ENCODE measurements at places on chromosomes 11 and 22.

- DNase-seq: no peak
Observed at GRCh38 chr22:31044262-31044861, 36.8 kb upstream of the SMTN start.

DNA sequence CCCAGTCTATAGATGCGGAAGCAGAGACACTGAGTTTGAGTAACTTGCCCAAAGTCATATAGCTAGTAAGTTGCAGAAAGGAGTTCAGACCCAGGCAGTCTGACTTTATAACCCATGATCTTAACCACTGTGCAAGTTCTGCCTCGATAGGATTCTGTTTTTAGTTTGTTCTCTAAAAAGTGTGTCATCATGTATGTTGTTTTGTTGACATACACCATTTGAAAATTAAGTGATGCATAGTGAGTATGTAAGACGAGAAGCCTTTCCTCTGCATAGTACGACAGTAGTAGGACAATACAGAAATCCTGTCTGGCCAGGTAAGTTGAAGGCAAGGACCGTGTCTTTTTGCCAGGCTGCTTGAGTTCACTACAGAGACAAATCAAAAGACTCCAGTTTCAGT is 3.3 kb downstream of the ZC3H12C start:
- no peak for DNase-seq

DNA sequence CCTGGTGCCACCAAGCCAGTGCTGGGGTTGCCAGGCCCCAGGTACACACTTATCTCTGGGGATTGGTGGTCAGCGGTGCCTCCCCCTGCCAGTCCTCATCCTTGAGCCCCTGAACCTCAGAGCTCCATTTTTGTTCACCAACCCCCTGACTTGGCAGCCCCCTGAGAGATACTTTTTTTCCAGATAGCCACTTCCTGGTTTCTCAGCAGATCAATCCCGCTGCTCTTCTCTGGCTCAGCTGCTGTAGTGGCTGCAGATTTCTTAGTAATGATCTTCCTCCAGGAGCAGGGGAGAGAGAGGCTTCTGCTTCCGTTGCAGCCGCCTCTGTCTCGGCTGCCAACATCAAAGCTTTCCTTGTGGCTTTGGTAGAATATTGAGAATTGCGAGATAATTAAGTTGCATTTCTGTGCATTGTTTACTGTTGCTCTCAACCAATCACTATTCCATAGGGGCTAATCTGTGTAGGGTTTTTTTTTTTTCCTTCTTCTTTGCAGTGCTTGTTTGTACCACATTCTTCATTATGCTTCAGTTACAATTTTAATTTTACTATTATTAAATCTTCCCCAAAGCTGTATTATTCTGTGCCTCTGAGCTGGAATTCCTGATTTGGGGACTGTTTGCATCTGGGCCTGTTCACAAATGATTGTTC is 92.1 kb downstream of the PKNOX2 start:
- DNase-seq: no peak

DNA sequence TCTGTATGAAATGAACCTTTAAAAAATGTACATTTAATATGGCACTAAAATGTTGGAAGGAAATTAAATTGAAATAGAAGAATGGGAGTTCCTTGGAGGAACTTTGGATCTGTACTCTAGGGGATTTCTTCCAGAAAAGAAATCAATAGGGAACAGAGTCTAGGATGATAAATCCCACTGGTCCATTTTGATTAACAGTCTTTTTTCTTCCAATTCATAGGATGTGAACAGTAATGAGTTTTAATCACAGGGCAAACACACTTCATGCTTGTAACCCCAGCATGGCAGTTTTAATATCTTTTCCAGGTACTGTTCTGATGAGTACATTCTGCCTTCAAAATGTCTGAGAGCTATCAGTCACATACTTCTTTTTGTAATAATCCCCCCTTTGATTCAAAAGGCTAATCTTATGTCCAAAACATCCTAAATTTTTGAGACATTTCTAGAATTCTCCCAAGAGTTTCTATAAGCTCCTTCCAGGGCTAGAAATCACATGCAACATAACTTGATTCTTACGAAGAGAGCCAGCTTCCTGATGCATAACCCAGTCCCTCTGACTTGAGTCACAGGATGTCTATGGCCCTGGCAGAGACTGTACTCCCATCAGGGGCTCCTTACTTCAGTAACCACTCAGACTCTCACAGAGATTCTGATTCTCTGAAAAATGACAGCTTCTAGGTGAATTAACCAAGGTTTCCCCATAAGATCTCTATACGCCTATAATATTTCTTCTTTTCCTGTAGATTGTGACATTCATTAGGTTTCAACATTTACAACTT is 112.9 kb downstream of the SLC36A4 start:
- DNase-seq: no peak

DNA sequence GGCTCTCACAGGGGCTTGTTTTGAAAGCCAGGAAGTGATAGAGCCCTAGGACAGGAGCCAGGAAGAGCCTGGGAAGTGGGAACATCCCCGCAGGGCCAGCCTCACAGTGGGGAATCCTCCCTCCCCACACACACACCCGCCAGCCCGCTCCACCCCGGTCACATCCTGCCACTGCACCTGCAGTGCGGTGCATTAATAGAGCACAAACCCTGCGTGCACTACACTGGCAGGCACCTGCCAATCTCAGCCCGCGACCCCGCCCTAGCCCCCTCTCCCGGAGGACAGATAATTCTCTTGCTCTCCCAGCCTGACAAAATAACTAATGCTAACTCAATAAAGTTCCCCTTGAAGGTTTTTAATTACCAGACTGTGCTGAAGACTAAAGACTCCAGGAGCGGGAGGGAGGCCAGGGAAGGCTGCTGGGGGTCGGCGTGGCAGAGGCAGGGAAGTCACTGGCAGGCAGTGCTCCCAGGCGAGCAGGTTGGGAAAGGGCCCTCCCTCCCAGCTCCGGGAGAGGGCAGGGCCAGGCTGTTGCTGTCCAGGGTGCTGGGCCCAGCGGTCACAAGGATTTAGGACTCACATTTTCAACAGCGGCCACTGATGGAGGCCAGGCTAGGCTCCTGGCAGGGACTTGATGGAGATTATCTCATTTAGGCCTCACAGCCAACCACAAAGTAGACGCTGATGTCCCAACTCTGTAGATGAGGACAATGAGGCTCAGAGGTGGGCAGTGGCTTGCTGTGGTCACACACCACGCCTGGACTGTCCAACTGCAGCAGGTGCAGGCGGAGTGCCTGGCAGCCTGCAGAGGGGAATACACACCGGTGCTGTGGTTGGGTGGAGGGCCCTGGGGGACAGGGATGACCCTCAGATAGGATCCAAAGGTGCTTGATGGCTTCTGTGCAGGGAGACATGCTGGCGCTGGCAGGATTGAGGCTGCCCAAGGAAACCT is 23.9 kb upstream of the TCF20 start:
- DNase-seq: no peak

DNA sequence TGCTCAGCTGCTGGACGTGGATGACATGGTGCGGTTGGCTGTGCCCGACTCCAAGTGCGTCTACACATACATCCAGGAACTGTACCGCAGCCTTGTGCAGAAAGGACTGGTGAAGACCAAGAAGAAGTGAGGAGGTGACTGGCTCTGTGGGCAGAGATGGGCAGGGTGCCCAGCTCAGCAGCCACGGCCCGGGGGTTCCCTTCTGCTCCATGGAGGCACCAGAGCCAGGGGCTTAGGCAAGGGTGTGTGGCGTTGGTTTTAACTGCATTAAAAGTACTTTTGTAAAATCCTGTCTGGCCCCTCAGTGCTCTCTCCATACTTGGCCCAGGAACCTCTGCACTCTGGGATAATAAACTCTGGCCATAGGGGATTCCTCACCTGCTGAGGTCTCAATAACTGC is 12.6 kb downstream of the SMTNL1 start:
- DNase-seq: no peak

DNA sequence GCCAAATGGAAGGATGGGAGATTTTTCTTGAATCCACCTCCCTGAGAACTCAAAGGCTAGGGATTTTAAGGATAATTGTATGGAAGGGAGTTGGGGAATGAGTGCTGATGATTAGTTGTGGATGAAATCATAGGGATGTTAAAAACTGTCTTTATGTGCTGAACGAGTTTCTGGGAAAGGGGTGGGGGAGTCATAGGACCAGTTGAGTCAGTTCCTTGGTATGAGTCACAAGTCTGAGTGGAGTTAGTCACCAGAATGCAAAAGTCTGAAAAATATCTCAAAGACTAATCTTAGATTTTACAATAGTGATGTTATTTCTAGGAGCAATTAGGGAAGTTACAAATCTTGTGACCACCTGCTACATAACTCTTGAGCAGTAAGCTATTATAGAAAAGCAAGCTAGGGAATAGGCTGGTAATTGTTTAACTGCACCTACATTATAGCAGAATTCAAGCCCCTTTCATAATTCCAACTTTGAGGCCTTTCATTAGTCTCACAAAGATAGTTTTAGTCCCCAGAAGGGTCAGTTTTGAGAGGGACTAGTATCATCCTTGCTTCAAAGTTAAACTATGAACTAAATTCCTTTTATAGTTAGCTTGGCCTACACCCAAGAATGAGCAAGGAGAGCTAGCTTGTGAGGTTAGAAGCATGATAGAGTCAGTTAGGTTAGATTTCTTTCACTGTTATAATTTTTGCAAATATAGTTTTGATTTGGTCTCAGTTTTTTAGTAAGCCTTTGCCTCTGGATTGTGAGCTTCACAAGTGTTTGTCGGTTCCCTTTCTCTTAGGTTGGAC is 668.0 kb downstream of the ETS1 start:
- DNase-seq: no peak

DNA sequence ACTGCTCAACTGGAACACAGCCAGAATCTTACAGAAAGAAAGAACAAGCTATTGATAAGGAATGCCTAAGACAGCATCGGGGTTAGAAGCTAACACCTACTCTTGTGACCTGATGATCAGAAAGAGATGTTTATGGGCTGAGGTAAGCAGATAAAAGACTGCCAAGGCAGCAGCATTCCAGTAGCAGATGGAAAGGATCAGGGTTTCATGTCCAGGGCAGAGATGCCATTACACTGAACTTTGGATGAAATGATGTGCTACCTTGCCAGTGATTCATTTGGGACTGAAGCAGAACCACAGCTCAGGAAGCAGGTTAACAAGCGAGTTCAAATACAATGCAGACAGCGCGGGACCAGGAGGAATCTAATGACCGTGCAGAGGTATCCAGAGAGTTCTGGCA is 27.1 kb upstream of the APOA1 start:
- no peak for DNase-seq

- DNase-seq: no peak
Observed at GRCh38 chr11:77052518-77052917, 14.3 kb upstream of the CAPN5 start.

GRCh38 chr22:49417326-49417725 is 410.3 kb downstream of the BRD1 start:
- DNase-seq: no peak

- DNase-seq: no peak
Observed at GRCh38 chr11:17401316-17401715, 12.9 kb upstream of the KCNJ11 start.

GRCh38 chr11:78514922-78515502 is 59.7 kb downstream of the NARS2 start:
- DNase-seq: no peak

DNA sequence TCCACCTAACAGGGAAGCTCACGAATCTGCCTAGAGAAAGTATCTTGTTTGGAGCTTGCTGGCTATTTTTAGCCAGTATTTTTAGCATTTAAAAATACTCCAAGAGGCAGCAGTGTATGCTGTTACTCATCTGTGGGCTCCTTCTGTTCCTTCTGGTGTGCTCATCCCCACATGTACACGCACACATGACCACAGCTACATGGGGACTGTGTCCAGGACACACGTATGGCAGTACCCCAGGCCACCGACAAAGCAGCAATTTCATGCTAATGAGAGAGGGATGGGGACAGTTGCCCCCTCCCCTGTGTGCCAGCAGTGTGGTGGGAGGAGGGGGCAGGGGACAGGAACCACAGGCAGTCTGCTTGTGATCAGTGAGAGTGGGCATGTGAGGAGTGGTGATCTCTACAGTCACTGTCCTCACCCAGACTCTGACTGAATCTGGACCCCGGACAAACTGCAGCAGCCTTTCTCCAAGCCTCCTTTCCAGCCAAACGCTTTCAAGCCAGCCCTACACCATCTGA is 16.4 kb downstream of the USP2 start:
- DNase-seq: no peak

DNA sequence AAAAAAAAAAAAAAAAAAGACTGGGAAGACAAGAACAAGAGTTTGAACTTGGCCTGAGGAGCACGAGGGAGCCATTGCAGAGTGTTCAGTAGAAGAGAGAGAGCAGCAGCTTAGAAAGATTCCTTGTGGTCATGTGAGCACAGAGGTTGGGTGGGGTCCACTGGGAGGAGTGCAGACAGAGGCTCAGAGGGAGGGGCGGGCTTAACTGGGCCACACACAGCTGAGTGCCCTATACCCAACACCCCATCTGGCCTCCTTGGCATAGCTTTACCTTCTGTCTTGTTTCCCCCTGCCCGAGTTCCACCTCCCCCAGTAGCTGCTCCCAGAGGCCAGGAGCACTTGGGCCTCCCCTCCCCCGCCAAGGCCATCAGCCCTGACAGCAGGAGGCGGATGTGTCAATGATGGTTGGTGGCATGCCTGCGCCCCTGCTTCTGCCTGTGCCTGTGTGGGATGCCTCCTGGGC is 12.1 kb downstream of the C11orf86 start:
- DNase-seq: no peak

- no peak for DNase-seq
Observed at GRCh38 chr11:27563641-27564040, 57.1 kb upstream of the LIN7C start.

GRCh38 chr11:19987331-19987801 is 172.9 kb downstream of the DBX1 start:
- DNase-seq: no peak

DNA sequence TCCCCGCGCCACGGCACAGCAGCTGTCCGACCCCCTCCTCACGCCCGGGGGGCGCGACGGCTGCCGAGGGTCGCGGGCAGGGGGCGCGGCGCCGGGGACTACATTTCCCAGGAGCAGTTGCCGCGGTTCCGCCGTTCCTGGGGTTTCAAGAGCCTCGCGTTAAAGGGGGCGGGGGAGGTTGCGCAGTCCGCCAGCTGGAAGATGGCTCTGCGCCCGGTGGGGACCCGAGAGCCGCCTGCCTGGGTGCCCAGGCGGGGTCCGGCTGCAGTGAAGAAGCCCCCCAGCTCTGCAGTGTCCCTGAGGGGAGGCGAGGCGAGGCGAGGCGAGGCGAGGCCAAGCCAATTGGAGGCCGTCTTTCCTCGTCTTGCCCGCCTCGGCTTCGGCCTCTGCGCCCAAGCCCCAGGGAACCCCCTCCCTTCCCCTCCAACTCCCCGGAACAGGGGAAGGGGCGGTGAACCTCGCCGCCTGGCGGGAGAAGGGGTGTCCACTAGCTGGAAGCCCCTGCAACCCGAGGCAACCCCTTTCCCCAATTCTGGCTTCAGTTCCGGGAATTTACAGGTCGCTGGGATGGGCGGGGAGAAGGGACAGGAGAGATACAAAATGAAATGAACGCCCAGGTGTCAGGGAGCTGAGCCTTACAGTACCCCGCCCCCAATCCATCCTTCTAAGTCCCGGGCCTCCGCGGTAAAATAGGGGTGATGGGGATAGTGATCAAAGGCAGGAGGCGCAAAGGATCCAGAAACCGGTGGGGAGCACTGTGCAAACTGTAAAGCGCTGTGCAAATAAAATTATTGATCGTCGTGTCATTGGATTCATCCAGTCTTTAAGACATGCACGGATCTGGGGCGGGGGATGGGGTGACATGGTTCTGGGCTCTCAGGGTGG is 5.2 kb upstream of the GCAT start:
- no peak for DNase-seq

All from stimulated activated CD8-positive, alpha-beta memory T cell treated with anti-CD3 and anti-CD28 coated beads, Interleukin-2, amount 100 ng/mL, for 1 hour (primary cell).